ENCODE measurements at places on chromosomes 6 and 20.

GRCh38 chr6:146700078-146700686, 101.4 kb downstream of the ADGB start:
- peak; percentile 73 for DNase-seq

GRCh38 chr6:105058316-105058715, 101.4 kb downstream of the LIN28B start:
- no peak for DNase-seq

DNA sequence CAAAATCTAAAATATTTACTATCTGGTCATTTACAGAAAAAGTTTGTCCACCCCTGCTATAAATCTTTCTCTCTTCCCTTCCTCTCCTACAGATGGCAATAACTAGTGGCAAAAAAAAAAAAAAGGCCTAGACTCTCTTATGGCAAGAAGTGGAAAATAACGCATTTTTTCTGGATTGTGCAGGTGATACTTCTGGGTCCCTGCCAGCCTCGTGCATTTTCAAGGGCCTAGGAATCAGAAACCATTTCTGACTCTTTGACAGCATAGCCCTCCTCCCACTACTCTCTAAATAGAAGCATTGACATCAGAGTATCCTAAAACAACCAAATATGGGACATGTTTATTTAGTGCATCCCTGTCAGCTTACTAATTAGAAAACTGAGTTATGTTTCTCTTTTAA, 251.0 kb downstream of the KHDC1L start:
- DNase-seq: no peak

DNA sequence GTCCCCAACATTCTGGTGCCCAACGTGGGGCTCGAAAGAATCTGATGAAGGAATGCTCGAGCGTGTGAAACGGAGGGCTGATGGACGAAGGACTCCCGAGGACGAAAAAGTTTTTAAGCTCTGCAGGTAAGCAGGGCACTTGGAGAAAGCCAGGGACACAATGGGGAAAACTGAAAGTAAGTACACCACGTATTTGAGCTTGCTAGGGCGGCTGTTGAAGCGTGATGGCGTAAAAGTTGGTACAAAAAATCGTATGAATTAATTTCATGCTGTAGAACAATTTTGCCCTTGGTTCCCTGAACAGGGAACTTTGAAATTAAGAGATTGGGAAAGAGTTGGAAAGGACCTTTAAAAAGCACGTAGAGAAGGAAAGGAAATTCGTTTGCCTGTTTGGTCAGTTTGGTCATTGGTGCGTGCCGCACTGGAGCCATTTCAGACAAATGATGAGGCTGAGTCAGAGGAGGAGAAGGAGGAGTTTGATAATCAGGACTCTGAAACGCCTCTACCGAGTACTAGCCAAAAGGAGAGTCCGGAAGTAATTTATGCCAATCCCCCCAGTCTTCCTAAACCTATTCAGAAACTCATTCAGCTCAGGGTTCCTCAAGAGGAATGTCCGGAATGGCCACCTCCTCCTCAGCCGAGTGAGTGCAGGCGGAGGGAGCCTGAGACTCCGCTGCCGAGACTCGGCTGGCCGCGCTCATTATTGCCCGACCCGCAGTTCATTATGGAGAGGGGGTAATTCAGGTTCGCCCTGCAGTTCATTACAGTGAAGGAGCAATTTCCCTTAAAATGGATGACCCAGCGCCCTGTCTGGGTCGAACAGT, 59.2 kb upstream of the PRSS16 start:
- DNase-seq: peak; percentile 50

DNA sequence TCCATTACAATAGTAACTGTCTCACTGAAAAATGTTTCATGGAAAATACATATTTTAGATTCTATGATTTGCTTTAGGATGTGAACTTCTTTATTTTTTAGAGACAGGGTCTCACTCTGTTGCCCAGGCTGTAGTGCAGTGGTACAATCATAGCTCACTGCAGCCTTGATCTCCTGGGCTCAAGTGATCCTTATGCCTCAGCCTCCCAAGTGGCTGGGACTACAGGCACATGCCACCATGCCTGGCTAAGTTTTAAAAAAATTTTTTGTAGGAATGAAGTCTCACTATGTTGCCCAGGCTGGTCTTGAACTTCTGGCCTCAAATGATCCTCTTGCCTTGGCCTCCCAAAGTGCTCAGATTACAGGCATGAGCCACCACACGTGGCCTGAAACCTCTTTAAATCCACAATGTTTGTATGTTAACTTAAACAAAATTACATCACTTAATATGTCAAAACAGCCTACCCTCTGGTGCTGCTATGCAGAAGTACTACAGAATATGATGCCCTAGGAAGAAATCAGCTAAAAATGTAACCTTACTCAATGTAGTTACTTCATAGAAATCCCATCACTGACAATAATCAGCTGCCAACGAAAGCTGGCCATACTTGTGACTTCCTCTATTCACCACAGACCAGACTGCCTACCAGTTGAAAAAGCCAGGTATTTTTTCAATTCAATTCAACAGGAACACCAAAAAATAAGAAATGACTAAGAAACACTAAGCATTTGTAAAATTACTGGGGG, 17.6 kb downstream of the EEF1A1 start:
- no peak for DNase-seq

DNA sequence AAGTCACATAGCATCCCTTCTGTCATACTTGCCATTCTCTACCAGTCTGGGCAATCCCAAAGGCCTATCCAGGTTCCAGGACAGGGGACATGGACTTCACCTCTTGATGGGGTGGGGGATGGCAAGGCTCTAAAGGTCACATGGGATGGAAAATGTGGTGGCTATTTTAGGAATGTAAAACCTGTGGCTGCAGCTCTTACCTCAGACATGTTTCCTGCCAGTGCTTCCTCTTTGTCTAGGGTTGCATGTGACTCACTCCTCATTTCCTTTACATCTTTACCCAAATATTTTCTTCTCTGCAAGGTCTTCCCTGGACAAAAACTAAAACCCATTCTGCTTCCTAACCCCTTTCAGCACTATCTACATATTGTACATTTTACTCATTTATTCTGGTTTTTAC, 135.7 kb downstream of the BTBD3 start:
- DNase-seq: no peak

DNA sequence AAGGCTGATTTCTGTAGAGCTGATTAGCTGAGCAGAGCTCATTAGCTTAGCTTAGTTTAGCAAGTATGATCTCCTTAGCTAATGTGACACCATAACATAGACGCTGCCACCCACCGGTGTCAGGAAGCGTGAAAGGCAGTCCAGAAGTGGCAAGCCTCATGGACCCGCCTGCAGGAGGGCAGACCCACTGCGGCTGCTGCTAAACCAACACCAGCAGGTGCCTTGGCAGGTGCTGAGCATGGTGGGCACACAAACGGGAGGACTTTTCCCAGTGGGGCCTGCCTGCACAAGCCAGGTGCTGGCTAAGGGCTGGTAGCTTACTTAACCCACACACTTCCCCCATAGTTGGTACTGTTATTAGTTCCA, 22.7 kb downstream of the ZDHHC14 start:
- DNase-seq: no peak

GRCh38 chr20:16434062-16434664, 139.1 kb downstream of the KIF16B start:
- DNase-seq: peak; percentile 42

DNA sequence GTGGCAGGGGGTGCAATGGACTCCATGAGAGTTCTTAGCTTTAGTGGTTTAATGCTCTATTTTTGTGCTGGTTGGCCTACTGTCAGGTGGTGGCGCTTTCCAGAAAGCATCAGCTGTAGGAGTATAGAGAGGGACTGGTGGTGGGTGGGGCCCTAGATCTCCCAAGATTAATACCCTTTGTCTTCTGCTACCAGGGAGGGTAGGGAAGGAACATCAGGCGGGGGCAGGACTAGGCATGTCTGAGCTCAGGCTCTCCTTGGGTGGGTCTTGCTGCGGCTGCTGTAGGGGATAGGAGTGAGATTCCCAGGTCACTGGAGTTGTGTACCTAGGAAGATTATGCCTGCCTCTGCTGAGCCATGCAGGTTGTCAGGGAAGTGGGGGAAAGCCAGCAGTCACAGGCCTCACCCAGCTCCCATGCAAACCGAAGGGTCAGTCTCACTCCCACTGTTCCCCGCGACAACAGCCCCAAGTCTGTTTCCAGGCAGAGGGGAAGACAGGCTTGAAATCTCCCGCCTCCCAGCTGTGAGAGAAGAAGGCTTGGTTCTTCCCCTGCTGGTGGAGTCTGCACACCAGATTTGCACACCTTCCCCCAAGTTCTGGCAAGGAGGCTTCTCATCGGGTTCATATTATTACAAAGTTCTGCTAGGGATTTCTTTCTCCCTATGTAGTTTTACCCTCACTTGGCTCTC, 46.7 kb upstream of the PKIB start:
- DNase-seq: no peak

- DNase-seq: peak; percentile 90
Measured at GRCh38 chr6:109073344-109074132, 21.1 kb downstream of the SESN1 start.

GRCh38 chr6:17416806-17417205, 23.4 kb downstream of the CAP2 start:
- no peak for DNase-seq

GRCh38 chr6:35253249-35253648, 6.3 kb upstream of the ZNF76 start:
- no peak for DNase-seq

GRCh38 chr20:540391-541201, 3.0 kb downstream of the CSNK2A1 start:
- DNase-seq: no peak

DNA sequence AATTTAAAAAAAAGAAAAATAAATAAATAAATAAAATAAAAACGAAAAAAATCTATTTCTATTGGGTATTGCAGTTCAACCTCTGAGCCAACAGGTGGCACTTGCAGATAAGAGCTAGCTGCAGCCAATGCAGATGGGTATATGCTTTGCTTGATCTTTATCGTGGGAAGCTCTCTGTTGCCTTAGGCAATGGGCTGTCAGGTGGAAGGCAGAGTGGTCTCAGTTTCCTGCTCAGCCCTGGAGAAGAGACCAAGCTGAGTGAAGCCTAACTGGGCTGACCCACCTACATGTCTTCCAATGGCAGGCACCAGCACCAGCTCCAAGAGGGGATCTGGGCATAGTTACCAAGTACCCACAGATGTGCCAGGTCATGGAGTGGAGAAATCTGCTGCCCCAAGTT, 95.0 kb downstream of the AK9 start:
- no peak for DNase-seq

DNA sequence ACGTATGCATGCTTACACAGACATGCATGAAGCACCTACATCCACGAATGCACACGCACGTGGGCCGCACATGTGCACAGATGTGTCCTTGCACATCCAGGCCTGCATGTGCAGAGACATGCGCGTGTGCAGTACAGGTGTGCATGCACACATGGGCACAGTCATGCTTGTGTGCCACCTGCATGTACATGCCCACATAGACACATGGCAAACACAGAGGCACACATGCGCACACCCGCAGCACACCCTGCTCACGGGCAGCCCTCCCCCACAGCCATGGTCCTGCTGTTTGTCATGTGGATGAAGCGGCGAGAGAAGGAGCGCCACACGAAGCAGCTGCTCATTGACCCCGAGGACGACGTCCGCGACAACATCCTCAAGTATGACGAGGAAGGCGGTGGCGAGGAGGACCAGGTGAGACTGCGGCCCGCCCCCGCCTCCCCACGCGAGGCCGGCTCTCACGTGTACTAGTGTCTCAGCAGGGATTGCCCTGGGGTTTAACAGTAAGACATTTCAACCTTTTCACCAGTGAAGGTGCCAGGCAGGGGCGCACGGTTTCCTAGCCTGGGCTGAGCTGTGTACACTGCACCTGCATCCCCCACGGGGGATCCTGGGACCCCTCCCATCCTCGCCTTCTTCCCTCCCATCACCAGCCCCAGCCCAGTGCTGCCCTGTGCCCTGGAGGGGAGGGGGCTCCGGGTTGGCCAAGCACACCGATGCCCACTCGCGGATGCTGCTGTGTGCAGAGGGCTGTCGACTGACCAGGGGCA, 132.8 kb downstream of the TAF4 start:
- no peak for DNase-seq

DNA sequence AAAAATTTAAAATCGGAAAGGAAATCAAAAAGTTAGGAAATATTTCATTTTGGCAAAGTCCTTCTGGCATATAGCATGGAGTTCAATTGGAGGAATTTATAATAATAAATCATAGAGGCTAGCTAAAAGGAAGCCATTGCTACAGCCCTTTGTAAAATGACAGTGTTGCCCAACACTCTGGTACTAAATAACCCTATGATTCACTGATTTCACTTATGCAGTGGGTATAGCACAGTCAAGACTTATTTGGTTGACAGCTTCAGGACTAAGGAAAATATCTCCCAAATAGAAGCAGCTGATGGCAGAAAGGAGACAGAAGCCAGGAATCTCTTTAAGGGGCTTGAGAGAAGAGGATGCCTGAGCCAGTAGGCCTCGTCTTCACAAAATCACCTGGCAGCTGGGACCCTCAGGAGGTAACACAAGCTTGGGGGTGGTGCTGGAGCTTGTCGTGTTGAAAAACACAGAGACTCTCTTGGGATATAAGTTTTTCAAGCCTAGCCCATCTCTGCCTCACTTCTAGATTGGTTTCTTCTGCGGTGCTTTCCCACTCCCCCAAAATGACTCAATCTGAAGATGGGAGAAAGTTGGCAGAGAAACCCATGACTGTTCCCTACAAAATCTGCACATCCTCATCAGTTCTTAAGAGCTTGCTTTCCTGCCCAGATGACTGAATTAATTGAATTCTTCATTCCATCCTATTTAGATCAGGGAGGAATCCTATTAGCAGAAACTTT, 38.4 kb upstream of the EYA4 start:
- DNase-seq: no peak

DNA sequence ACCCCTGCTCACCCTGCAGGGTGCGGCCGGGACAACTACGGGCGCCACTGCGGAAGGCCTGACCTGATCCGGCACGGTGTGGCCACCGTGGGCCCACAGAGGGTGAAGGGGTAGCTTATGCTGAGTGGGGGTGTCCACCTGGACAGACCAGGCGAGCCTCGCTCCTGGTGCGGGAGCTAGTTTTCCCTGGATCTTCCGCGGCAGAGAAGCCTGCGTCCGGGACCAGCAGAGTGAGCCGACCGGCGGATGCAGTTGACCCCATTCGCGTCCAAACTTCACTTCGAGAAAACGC, 38.2 kb downstream of the NCR2 start:
- no peak for DNase-seq

DNA sequence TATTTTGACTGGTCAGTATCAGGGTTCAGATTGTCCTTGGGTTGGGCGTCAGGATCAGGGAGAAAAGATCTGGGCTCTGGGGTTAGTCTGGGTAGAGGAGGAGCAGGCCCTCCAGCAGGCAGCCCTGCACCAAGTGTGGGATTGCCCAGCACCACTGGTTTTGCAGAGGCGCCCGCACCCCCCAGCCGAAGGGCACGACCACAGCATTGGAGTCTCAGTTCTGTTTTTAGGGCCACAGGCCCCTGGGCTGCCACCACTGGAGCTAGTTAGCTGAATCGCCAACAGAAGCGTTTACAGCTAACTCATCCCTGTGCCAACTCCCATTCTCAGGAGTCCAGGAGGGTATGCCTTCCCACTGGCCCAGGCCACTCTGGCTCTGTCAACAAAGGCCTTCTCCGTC, 84.2 kb downstream of the TCP11 start:
- DNase-seq: no peak

GRCh38 chr6:34866509-34866908, 21.3 kb downstream of the TAF11 start:
- DNase-seq: no peak

GRCh38 chr6:6515691-6516607, 72.6 kb upstream of the LY86 start:
- DNase-seq: no peak
